ENCODE measurements at places on chromosomes 3 and 15.
A peak's percentile ranks its signal among the peaks of the same experiment; 100 is the strongest.

DNA sequence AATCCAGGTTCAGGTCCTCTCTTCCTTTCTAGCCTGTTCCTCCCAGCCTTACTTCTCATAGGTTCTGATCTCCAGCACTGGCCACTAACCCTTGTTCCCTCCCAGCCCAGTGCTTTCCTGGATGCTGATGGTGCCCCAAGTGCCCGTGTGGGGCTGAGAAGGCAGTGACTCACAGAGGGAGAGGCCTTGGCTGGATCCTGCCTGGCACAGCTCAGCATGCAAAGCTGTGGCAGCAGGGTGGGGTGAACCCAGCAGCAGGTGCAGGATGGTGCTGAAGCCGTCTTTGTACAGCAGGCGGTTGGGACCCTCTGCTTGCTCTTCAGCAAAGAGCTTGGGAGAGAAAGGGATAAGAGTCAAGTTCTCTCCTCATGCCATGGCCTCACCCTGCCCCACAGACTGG is 7.6 kb downstream of the LPCAT4 start:
- H3K4me3 ChIP-seq = no peak overlapping the region
- no peaks in the 10 kb centered on the region for H3K27me3 ChIP-seq
- no peak overlapping the region for H3K27ac ChIP-seq
- no peak for DNase-seq

DNA sequence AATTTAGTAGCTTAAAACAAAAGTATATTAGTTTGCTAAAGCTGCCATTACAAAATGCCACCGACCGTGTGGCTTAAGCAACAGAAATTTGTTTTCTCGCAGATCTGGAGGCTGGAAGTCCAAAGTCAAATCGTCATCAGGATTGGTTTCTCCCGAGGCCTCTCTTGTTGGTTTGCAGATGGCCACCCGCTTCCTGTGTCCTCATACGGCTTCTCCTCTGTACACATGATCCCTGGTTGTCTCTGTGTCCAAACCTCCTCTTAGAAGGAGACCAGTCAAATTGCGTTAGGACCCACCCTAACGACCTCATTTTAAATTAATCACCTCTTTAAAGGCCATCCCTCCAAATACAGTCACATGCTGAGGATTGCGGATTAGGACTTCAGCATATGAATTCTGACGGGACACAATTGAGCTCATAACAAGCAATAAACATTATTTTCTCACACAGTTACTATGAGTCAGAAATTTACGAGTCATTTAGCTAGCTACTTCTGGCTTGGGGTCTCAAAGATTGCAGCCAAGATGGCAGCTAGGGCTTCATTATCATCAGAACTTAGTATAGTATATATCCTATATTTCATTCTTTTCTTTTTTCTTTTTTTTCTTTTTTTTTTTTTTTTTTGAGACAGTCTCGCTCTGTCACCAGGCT is 58.4 kb downstream of the RPL39L start:
- H3K27ac ChIP-seq = no peak overlapping the region
- H3K36me3 ChIP-seq = peaks cover under 1% of the 10 kb centered on the region
- H3K4me3 ChIP-seq = no peak overlapping the region
- no peaks in the 10 kb centered on the region for H3K27me3 ChIP-seq

- H3K36me3 ChIP-seq = no peaks in the 10 kb centered on the region
- H3K4me1 ChIP-seq = no peaks in the 10 kb centered on the region
- no peak for DNase-seq
- H3K27ac ChIP-seq = no peak overlapping the region
- H3K4me3 ChIP-seq = no peak overlapping the region
Measured at GRCh38 chr3:153601374-153601853, 439.4 kb downstream of the RAP2B start.

- H3K27me3 ChIP-seq = no peaks in the 10 kb centered on the region
- no peak for DNase-seq
- no peaks in the 10 kb centered on the region for H3K36me3 ChIP-seq
- H3K4me1 ChIP-seq = no peaks in the 10 kb centered on the region
- no peak overlapping the region for H3K27ac ChIP-seq
Measured at GRCh38 chr15:85284497-85284896, 95.9 kb upstream of the AKAP13 start.

DNA sequence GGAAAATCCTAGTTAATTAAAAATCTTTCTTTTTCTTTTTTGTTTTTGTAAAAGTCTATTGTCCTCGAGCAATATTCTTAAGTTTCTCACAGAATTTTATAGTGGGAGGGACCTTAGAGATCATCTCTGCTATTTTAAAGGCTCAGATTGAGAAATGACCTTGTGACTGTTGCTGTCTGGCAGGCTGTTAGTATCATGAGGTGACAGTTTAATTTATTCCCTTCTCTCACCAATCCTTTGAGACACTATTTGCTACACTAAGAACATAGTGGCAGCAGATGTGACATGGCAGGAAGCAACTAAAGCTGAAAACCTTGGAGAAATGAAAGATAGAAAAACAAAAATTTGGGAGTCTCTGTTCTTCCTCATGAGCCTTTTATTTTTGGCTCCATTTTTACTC is 24.9 kb downstream of the APPL1 start:
- DNase-seq = no peak
- peaks cover 14% of the 10 kb centered on the region for H3K36me3 ChIP-seq
- H3K4me3 ChIP-seq = no peak overlapping the region
- no peak overlapping the region for H3K27ac ChIP-seq

DNA sequence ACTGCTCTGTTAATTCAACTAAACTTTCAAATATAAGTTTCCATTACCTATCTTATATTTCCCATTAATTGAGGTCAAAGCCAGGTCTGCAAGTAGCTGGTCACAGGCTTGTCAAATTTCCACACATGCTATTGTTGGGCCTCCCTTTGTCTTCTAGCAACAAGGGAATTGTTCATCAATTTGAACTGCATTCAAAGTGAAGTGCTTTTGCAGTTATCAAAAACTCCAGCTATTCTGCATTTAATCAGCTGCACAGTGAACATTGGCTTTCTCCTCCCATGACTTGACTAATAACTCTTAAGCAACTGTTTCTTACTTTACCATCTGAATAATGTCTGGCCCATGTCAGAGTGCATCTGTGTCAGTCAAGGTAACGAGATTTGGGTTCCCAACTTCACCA is 198.4 kb downstream of the KCNH8 start:
- H3K4me3 ChIP-seq = no peak overlapping the region
- no peaks in the 10 kb centered on the region for H3K4me1 ChIP-seq
- H3K27me3 ChIP-seq = no peaks in the 10 kb centered on the region
- no peak overlapping the region for H3K27ac ChIP-seq
- H3K36me3 ChIP-seq = no peaks in the 10 kb centered on the region

DNA sequence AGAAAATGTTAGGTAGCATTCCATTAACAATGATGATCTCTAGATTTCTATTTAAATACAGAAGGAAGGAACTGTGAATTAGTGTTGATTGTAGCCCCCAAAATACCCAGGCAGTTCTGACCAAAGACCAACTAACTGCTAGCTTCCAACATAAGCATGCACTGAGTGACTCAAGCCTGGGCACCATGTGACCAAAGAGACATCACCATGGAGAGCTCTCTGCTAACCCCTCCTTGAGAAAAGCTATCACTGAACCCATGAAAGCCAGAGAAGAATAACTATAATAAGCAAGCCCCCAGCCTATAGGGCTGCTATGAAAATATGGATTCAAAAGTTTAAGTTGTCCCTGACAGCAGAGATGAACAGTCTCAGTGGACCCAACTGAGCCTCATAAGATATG is 310.2 kb downstream of the ULK4 start:
- H3K4me1 ChIP-seq = peaks cover 10% of the 10 kb centered on the region
- DNase-seq = no peak
- no peaks in the 10 kb centered on the region for H3K36me3 ChIP-seq
- H3K27me3 ChIP-seq = no peaks in the 10 kb centered on the region

- DNase-seq = no peak
- H3K27me3 ChIP-seq = no peaks in the 10 kb centered on the region
- H3K27ac ChIP-seq = no peak overlapping the region
Measured at GRCh38 chr3:107235193-107235927, 141.9 kb upstream of the CCDC54 start.

DNA sequence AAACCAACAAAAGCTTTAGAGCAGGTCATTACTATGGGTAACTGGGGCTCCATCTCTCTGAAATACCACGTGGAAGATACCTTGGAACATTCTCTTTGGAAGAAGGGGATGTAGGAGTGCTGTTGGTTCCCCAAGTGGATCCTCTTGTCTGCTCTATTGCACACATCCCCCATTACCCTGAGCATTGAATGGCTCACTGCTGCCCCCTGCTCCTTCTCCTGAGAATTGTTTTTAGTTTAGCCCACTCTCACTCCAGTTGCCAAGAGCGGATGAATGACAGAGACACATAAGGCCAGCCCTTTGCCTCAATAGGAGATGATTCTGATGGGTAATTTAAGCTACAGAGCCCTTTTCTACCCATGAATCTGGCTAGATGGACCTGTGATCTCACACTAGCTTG is 135.6 kb upstream of the SUCLG2 start:
- peak; percentile 25 for DNase-seq
- H3K4me3 ChIP-seq = no peak overlapping the region
- H3K36me3 ChIP-seq = no peaks in the 10 kb centered on the region

- peak; percentile 34 for DNase-seq
- H3K27ac ChIP-seq = no peak overlapping the region
- no peak overlapping the region for H3K4me3 ChIP-seq
- no peaks in the 10 kb centered on the region for H3K27me3 ChIP-seq
Measured at GRCh38 chr15:98009971-98010370, 49.5 kb downstream of the ARRDC4 start.

DNA sequence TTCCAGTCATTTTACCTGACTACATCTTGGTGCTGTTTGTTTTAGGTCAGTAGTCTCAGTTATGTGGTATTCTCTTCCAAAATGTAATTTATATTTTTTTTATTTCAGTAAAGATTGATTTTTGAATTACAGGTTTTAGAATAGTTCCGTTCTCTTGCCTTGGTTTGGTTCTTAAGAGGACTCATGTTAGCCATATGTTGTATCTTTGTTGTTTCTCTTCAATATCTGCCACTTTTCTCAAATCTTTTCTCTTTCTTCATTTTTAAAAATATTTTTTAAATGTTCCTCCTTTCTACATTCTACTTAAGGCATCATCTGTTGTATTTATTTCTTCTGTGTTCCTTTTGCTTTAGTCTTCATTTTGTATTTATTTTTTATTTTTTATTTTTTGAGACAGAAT is 5.6 kb upstream of the UBL7 start:
- no peak for DNase-seq
- H3K4me1 ChIP-seq = no peaks in the 10 kb centered on the region
- no peaks in the 10 kb centered on the region for H3K27me3 ChIP-seq
- H3K36me3 ChIP-seq = no peaks in the 10 kb centered on the region
- no peak overlapping the region for H3K27ac ChIP-seq

DNA sequence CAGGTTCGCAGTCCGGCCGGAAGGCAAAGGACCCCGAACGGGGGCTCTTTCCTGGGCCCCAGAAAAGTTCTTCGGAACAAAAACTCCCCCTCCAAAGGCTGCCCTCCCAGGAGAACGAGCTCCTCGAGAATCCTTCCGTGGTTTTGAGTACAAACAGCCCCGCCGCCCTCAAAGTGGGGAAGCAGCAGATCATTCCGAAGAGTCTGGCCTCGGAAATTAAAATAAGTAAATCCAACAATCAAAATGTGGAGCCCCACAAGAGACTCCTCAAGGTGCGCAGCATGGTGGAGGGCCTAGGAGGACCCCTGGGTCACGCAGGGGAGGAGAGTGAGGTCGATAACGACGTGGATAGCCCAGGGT is 1.3 kb downstream of the ARHGEF26 start:
- no peaks in the 10 kb centered on the region for H3K36me3 ChIP-seq
- peak overlapping the region; percentile 75 for H3K27ac ChIP-seq
- H3K4me3 ChIP-seq = peak overlapping the region; percentile 68
- peaks cover 6% of the 10 kb centered on the region for H3K4me1 ChIP-seq
- no peaks in the 10 kb centered on the region for H3K27me3 ChIP-seq

DNA sequence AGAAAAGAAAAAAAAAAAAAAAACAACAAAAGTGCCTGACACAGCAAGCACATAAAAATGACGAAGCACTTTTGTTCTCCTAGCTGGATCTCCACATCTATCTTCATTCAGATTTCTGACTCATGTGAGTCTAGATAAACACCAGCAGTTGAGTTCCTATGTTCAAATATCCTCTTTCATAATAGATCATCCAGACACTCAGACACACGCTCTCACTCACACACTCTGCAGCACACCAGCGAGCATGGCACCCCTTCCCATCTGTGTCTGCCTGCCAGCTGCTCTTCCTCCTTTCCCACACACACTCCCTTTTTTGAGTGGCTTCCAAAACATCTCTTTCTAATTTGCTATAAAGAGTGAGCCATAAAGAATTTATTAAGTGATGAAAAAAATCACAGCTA is 19.8 kb upstream of the CELF6 start:
- H3K4me1 ChIP-seq = no peaks in the 10 kb centered on the region
- H3K4me3 ChIP-seq = no peak overlapping the region
- no peak overlapping the region for H3K27ac ChIP-seq
- no peaks in the 10 kb centered on the region for H3K27me3 ChIP-seq
- no peaks in the 10 kb centered on the region for H3K36me3 ChIP-seq
- no peak for DNase-seq

DNA sequence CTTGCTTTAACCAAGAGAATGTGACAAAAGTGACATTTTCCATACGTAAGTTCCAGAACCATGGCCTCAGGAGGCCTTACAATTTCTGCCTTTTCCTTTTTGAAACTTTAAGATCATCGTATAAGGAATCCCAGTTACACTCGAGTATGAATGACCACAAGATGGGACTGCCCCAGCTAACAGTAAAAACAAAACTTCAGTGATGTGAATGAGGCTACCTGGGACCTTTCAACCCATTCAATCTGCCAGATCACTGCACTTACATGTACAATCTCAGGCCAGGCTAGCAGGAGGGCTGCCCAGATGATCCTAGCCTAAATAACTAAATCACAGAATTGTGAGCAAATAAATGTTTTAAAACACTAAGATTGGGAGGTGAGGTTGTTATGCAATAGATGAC is 328.8 kb downstream of the CNTN6 start:
- no peaks in the 10 kb centered on the region for H3K27me3 ChIP-seq
- no peaks in the 10 kb centered on the region for H3K36me3 ChIP-seq
- DNase-seq = no peak
- no peak overlapping the region for H3K27ac ChIP-seq
- H3K4me3 ChIP-seq = no peak overlapping the region
- no peaks in the 10 kb centered on the region for H3K4me1 ChIP-seq

DNA sequence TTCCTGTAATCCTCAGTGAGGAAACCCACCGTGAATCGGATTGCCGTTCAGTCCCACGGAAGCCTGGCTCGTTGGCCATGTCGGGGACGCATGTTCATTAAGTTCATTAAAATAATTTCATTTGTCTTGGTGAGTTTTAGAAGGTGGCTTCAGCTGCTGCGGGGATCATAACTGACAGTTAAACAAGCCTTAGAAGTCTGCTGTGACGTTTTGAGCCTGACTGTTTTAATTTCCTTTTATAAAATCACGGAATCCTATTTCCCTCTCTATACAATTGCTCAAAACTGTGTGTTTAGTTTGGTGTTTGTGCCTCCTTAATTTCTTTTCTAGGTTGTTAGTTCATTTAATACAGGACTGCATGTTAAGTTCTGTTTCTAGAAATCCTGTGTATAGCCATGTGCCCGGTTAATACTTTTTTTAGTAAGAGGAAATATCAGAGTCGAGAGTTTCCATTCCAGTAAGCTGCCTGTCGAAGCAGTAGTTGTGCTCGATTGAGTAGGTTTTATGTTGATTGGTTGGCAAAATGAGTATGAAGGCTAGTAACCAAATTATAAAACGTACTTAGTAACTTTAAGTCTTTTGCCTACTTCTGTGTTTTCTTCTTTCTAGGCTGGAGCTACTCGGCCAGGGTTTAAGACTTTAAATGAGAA is 705 bp downstream of the NIPA2 start:
- H3K4me3 ChIP-seq = peak overlapping the region; percentile 72
- no peaks in the 10 kb centered on the region for H3K27me3 ChIP-seq
- no peaks in the 10 kb centered on the region for H3K4me1 ChIP-seq
- H3K27ac ChIP-seq = peak overlapping the region; percentile 80
- no peak for DNase-seq

All from right lobe of liver (tissue), 6 donors.